ENCODE measurements at places on chromosomes 11 and 22. TPM values are rescaled to one million over a fixed set of nuclear protein-coding genes. Genes with fewer than 3 reads are reported as not detected.

Gene AGBL2
- 1.0 TPM for total RNA-seq

Gene SSTR3
- not detected for total RNA-seq

Gene SEZ6L
- not detected for total RNA-seq

Gene TUT1
- total RNA-seq: 9.7 TPM

Gene UPK3A
- total RNA-seq: not detected

Measured in smooth muscle cell of trachea (primary cell).